Stimulated activated CD8-positive, alpha-beta memory T cell treated with anti-CD3 and anti-CD28 coated beads, Interleukin-2, amount 100 ng/mL, for 1 hour (primary cell): ENCODE measurements at places on chromosomes 13 and 19.

- no peak for DNase-seq
These were observed 17.0 kb downstream of the ERFL start for GRCh38 chr19:41910992-41911888.

GRCh38 chr19:37218592-37218935, 550 bp downstream of the ZNF383 start:
- no peak for DNase-seq

GRCh38 chr19:35294859-35295791, 3.2 kb downstream of the MAG start:
- no peak for DNase-seq

- no peak for DNase-seq
These were observed 16.2 kb downstream of the CLEC11A start for GRCh38 chr19:50739132-50739913.

- no peak for DNase-seq
These were observed 85.8 kb downstream of the IPO5 start for GRCh38 chr13:98039261-98039660.

DNA sequence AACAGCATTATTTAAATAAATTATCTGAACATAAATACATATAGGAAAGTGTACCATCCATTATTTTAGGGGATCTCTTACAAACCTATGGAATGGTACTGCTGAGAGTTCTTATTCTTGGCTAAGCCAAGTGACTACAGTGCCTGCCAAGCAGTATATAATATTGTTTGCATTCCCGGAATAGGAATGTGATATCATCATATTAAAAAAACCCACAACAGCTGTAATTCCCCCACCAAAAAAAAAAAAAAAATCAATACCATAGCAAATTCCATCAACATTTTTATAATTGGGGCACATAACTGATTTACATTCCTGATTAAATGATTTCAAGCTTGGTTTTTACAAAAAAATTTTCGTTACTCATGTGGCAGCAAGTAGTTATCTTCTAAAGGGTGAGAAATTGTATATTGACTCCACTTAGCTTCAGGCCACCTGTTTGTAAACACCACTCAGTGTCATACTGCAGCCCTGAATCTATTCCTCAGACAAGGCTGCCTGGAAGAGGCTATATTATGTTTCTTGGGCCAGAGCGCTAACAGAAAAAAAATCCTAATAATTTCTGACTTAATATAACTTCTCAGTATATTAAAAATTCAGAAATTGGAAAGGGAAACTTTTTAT, 278.1 kb downstream of the DNAJC15 start:
- DNase-seq: no peak
